ENCODE measurements at places on chromosomes 11 and 22.

DNA sequence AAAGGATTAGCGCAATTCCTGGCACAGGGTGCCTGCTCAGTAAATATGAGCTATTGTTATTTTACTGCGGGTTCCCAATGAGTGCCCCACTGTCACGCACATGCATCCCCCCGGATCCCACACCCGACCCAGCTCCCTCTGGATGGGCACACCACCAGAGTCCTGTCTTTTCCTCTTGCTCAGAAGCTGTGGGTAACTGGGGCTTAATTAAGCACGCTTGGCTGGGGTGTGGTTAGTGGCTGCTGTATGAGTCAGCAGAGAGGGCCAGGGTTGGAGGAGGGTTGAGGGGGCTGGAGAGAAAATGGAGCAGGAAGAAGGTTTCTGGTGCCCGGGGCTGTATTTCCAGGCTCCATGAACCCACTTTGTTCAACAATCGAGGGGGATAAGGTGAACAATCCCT is 30.3 kb upstream of the NECTIN1 start:
- no peak for DNase-seq

DNA sequence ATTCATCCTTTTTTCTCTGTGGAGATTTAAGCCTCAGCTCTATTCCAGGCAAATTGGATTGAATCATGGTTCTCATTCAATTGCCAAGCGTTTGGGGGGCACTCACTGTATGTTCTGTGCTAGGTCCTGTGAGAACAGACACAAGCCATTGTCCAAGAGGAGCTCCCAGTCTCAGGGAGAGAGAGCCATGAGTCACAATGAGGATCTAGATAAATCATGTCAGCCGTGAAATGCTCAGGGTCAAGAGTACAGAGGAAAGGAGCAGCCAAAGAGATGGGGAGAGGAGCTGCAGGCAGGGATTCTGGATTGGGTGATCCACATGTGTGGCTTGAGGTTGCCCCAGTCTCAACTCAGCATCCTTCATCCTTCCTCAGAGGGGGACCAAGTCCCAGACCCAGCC is 93.6 kb downstream of the FEZ1 start:
- DNase-seq = no peak

DNA sequence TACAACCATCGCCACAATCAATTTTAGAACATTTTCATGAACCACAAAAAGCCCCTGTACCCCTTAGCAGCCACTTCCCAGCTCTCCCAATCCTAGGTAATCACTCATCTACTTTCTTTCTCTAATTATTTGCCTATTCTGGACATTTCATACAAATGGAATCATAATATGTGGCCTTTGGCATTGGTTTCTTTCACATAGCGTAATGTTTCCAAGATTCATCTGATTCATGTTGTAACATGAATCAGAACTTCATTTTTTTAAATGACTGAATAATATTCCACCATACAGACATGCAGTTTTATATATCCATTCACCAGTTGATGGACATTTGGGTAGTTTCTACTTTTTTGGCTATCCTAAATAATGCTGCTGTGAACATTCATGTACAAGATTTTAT is 56.2 kb upstream of the RCN1 start:
- no peak for DNase-seq

DNA sequence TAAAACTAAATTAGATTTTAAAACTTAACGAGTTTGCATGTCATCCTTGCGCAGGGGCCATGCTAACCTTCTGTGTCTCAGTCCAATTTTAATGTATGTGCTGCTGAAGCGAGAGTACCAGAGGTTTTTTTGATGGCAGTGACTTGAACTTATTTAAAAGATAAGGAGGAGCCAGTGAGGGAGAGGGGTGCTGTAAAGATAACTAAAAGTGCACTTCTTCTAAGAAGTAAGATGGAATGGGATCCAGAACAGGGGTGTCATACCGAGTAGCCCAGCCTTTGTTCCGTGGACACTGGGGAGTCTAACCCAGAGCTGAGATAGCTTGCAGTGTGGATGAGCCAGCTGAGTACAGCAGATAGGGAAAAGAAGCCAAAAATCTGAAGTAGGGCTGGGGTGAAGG is 10.6 kb downstream of the LIMK2 start:
- no peak for DNase-seq

DNA sequence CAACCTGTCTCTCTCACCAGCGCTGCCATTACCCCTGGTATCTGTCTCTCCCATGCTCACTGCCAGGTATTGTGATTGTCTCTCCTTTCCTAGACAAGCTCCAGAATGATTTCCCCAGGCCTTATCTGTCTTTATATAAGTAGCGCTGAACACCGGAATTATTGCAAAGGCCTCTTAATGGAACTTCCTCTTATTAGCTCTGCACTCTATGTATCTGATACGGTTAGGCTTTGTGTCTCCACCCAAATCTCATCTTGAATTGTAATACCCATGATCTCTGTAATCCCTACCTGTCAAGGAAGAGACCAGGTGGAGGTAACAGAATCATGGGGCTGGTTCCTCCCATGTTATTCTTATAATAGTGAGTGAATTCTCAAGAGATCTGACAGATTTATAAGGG is 39.3 kb downstream of the DDI1 start:
- DNase-seq = no peak

DNA sequence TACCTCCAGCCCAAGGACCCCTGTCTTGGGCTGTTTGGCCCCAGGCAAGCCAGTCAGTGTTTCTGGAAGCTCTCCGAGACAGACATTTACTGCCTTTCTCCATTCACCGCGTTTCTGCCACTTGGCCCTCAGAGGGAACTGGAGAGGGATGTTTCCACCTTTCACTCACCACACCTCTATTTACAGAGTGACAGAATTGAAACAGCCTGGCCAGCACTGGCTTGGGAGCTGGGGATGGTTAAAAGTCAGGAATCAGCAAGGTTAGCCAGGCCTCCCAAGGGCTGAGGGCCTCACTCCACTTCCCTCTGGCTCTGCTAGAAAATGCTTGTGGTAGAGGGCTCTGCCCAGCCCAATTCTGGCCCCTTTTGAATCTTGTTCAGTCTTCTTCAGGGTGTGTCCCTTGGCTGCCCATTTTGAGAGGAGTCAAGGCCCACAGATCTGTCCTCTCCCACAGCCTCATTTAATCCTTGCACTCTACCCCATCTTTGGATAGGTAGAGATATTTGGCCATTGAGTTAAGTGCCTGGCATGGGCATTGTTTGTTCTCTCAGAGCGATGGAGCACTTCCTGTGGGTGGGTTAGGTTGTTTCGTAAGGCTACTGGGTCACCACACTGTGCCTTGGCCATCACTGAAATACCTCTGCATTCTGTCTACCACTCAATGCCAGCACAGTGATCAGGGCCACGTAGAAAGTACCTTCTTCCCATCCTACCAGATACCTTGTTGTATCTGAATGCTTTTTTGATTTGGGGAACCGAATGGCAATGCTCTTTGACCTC is 119.2 kb downstream of the MICAL2 start:
- no peak for DNase-seq

DNA sequence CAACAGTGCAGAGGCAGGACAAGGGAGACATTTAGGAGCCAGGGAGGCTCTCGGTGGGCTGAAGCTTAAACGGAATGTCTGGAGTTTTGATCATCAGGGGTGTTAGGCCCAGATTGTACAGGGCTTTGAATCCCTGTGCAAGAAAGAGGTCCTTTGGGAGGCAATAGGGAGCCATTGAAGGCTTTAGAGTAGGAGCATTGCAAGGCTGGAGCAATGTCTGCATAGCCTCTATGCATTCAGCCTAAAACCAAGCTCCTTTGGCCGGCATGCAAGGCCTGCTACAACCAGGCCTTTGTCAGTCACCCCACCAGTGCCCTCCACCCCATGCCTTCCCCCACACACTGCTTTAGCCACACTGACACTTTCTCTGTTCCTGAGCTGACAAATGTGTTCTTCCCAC is 47.4 kb upstream of the FGF3 start:
- no peak for DNase-seq

DNA sequence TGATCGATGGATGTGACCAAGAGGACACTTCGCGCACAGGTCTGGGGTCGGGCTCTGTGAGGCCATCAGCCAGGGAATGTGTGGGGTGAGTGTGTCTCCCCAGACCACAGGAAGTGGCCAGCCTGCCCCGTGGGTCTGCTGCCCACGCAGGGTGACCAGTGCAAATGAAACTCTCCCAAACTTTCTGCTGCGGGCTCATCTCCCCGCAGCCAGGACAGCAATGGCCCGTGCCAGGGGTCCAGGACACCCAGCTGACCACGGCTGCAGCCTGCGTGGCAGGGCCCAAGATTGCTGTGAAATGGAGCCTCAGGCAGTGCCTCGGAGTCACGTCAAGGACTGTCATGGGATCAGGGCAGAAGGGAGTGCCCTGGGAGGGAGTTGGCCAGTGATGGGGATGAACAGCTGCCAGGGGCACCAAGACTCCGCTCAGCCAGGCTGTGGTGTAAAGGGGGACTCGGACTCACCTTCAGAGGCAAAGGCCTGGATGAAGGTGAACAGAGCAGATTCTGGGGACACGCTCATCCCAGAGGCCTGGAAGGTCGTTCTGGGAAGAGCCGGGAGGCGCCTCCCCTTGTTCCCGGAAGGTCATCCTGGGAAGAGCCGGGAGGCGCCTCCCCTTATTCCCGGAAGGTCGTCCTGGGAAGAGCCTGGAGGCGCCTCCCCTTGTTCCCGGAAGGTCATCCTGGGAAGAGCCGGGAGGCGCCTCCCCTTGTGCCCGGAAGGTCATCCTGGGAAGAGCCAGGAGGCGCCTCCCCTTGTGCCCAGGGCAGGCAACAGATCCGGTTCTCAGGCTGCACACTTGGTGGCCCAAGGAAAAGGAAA is 252.6 kb downstream of the BRD1 start:
- no peak for DNase-seq

DNA sequence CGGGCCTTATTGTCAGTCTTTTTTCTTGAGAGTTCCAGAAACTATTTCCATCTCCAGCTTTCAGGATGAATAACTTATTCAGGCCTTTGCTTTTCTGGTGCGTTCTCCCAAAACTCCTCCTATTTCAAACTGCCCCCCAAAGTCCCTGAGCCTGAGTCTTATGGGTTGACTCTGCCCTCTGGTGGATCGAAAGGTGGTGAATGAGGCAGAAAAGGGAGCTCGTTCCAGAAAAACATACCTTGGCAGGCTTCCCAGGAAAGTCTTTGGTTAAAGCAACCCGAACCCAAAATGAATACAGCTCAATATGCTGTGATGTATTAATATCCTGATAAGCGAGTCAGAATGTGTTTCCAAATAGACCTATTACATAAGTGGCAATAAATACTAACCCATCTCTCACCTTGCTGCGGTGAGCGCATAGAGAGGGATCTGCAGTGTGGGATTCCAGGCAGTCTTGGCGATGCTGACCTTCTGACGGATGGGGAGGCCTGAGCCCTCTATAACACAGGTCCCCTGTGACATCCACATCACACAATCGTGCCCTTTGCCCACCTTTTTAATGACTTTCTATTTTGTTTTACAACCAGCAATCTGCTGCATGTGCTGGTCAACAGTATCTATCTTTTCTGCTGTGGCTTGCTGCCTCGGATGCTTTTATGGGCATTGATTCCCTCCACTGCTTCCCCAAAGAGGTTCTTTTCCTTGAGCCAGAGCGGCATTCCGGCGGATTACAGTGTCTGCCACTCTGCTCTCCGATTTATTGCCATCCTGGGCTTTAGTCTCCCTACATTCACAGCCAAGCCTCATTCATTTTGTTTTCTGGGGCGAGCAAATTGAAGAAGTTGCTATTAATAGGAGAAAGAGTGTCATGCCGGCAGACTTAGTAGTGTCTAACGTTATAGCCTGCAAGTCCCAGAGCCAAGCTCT is 756.8 kb downstream of the NTM start:
- no peak for DNase-seq

GRCh38 chr11:130762638-130763037 is 153.6 kb downstream of the SNX19 start:
- DNase-seq = no peak

GRCh38 chr11:39304586-39304985 is 2154.9 kb downstream of the LRRC4C start:
- no peak for DNase-seq

DNA sequence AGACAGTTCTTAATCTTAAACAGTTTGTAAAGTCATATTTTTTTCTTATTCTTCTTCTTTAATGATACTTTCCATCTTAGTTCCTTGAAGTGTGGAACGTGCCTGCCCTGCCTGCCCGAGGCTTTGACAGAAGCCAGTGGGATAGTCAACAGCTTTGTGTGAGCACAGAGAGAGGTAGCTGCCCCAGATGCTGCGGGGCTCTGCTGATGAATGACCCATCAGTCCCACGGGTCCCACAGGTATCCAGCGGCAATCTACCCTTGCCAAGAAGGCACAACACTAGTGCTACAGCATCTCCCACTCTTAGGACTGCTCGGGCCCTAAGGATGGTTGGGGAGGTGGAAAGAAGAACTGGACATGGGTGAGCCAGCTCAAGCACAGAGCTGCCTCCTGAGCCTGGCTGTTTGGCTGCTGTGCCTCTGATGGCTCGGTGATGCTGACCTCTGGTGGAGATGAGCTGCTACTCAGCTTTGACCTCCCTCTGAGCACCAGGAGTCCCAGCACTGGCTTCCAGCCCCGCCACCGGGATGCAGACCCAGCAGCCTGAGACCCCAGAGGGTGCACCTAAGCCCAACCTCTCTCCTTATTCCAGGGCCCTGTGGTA is 11.8 kb upstream of the APLNR start:
- DNase-seq = peak; percentile 31

DNA sequence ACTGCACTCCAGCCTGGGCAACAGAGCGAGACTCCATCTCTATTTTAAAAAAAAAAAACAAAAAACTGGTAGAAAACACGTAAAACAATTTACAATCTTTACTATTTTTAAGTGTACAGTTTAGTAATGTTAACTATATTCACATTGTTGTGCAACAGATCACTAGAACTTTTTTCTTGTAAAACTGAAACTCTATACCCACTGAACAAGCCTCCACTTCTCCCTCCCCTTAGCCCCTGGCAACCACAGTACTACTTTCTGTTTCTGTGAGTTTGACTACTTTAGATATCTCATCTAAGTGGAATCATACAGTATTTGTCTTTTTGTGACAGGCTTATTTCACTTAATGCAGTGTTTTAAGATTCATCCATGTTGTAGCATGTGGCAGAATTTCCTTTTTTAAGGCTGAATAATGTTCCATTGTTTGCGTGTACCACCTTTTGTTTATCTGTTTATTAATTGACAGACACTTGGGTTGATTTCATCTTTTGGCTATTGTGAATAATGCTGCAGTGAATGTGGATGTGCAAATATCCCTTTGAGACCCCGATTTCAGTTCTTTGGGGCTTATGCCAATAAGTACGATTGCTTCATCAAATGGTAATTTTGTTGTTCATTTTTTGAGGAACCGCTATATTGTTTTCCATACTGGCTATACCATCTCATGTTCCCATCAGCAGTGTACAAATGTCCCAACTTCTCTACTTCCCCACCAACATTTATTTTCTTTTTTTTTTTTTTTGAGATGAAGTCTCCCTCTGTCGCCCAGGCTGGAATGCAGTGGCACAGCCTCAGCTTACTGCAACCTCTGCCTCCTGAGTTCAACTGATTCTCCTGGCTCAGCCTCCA is 11.0 kb downstream of the DDB2 start:
- DNase-seq = no peak

Data from NCI-H1930 (cell line).